ENCODE measurements at places on chromosomes 5 and 9.

DNA sequence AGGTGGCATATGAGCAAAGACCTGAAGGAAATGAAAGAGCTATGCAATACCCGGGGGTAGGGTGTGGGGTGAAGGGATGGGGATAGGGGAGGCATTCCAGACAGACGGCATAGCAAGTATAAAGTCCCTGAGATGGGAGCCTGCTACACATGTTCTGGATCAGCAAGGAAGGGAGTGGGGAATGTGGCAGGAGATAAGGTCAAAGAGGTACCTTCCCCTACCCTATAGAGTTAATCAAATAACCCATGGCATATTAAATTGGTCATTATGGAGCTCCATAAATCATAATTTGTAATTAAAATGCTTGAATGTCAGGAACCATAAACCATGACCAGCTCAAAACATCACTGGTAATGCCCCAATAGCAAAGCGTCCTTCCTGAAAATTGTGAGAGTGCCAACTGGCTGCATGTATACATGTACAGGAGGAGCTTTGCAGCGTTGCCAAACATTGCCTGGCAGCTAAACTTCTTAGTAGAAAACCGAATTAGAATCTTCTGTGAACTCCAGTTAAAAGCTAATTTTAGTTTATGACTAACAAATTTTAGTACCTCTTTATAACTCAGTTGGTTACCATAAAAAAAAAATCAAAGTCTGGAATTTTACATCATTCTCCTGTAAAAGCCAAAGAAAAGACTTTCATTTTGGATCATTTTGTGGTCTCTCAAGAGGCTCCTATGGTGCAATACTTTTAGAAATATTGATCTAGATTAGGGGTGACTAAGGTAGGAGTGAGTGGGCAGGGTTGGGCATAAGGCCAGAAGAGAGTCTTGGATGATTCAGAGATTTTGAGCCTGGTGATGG is 4.7 kb downstream of the DNAI1 start:
- DNase-seq: no peak

- DNase-seq: peak; percentile 71
Measured at GRCh38 chr9:134267881-134268724, 58.2 kb upstream of the RXRA start.

DNA sequence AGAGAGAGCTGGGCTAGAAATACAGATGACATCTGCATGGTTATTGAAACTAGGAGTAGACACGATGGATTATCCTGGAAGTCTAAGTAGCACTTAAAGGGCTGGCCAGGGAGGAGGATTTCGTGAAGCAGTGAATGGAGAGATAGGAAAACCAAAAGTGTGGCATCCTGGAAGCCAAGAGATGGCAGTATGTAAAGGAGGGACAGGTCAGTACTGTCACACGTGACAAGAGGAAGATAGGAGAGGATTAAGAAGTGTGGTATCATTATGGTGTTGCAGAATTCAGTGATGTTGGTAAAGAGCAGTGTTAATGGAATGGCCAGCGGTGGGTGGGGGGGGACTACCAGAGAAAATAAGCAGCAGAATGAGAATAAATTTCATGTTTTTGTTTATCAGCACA is 11.7 kb downstream of the RAD23B start:
- no peak for DNase-seq

DNA sequence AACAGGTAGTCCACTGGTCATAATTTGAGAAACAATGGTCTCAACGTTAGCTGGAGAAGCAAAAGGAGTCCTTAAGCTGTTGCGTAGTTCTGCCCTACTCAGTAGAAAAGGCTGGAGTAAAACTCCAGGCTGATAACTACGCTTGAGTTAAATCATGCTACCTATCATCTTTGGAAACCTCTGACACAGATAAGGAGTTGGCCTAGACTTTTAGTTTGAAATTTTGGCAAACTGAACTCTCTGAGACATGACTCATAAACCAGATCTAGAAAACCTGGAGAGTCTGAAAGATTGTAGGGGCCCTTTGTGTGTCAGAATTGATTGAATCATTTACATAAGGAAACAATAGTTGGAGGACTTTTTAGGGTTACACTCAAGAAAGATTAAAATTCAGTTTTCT is 26.3 kb downstream of the NMUR2 start:
- DNase-seq: no peak

- no peak for DNase-seq
Measured at GRCh38 chr5:81425569-81425968, 31.6 kb upstream of the ACOT12 start.

GRCh38 chr5:41218929-41219657 is 5.8 kb upstream of the C6 start:
- no peak for DNase-seq

DNA sequence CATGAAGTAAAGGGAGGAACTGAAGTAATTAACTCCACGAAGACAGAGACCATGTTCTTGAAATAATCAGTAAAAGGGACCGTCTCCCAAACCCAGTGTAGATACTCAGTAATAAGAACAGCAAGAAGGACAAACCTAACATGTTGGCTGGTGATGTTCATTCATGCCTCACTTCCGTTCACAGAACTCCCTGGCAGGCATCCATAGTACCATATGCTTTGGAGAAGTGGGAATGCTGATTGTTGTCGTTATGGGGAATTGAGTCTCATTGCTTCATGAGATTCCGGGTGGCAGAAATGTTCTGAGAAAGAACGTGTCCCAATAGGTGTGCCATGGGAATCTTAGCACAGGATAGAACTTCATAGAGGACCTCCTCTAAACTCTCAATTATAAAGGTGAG is 452.3 kb downstream of the ZSWIM6 start:
- DNase-seq: no peak

DNA sequence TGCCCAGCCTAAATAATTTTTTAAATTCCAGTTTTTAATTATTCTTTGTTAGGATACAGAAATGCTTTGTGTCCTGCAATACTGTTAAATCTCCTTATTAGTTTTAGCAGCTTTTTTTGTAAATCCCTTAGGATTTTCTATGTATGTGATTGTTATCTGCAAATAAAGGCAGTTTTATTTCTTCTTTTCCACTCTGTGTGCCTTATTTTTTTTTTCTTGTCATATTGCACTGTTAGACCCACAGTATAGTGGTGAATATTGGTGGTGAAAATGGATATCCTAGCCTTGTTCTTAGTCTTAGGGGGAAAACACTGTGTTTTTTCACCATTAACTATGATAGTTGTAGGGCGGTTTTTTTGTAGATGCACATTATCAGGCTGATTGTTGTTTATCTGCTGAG is 11.3 kb upstream of the KIAA1958 start:
- DNase-seq: no peak

DNA sequence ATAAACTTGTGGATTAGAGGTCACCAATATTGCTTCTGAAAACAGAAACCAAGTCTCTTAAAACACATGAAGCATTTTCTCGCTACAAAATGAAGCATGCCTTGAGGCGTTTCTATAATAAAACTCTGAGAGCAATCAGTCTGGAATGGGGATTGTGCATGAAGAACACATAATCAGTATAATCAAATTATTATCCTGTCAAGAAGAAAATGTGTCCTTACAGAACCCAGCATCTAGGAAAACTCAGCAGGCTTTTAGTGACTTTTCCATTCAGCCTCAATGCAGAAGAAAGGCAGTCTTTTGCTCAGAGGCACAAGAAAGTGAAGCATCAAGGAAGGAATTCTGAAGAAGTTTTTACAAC is 121.9 kb downstream of the CDH18 start:
- DNase-seq: no peak

DNA sequence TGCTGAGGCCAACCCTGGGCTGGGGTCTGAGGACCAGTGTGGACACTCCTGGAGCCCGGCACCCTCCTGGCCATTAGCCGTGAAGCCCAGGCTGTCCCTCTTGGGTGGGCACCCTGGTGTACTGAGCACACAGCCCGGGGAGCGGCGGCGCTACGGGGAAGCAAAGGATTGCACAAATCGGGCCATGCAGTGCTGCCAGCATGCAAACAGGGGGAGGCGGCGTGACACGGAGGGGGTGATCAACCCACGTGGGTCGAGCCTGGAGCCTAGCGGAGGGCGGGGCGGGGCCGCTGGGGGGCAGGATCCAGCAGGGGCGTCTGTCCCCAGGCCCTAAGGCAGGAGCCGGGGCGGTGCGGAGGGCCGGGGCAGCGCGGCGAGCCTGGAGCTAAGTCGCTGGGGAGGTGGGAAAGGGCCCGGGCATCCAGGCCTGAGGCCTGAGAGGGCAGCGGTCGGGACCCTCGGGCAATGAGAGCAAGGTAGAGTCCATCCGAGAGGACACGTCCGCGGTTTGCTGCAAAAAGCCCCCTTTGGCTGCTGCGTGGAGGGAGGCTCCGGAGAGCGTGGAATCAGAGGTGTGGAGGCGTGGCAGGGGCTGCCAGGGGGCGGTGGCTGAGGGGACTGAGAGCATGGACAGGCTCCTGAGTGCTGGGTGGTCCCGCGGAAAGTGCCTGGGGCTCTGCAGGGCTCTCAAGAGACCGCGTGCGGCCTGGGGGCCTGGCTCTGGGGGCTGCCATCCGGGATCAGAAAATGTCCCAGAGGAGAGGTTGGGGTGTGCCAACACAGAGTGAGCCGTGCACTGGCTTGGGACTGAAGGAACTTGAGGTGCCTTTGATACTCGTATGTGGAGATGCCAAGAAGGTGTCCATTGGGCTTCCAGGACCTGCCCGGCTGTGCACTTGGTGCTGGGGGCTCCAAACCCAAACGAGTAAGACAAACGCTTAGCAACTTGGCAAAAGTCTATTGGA is 94.2 kb downstream of the BARX1 start:
- DNase-seq: no peak

GRCh38 chr9:112665347-112665746 is 52.6 kb downstream of the INIP start:
- no peak for DNase-seq

DNA sequence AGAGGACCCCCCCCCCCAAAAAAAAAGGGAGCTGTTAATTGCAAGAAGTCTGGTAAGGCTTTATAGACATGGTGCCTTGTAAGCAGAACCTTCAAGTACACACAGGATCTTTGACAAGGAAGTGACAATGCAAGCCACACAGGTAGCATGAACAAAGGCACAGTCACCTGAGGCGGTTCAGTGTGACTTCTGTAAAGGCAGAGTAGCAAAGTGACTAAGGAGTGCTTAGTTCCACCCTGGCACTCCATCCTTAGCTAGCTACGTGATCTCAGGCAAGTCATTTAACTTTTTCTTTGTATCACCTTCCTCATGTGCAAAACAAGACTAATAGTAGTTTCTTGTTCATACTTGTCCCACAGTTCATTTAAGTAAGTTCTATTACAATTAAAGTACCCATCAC is 282.0 kb downstream of the PRELID2 start:
- DNase-seq: no peak
